ENCODE measurements at places on chromosomes 7 and 10.

- DNase-seq: no peak
These were observed 25.1 kb upstream of the FAM20C start for GRCh38 chr7:167090-167855.

GRCh38 chr7:33310546-33310945 lies 181.2 kb downstream of the BBS9 start:
- DNase-seq: no peak

GRCh38 chr7:33079763-33080690 lies 17.5 kb upstream of the NT5C3A start:
- DNase-seq: no peak

- no peak for DNase-seq
These were observed 3.1 kb upstream of the IFIT1B start for GRCh38 chr10:89374713-89375141.

DNA sequence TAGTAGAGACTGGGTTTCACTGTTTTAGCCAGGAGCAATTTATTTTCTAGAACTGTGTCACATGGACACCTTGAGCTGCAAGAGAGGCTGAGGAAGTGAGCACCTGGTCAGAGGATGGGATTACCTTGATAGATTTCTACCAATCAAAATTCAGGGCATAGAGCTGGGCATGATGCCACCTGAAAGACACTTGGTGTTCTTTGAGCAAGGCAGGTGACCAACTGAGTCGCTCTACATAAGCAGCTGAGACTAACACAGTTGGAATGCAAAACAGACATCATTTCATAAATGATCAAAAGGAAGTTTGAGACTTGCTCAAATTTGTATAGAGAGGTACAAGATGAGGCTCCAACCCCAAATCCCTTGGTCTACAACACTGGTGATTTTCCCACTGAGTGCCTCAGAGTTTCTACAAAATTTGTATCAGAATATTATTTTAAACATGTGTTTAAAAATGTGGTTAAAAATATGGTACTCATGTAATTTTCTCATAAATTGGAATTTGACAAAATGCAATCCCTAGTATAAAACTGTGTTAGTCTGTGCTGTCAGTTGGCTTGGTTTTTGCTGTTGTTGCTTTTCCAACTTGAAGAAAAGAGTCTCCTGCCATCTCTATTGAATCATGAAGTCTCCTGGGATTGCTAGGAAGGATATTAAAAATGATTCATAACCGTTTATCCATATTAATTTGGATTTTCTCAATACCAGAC lies 156.4 kb upstream of the MDFIC start:
- no peak for DNase-seq

GRCh38 chr7:95646350-95646749 lies 50.0 kb upstream of the PDK4 start:
- no peak for DNase-seq

Measured in cortex of kidney (tissue), 1 donor.